ENCODE measurements at places on chromosomes 7 and 10.

DNA sequence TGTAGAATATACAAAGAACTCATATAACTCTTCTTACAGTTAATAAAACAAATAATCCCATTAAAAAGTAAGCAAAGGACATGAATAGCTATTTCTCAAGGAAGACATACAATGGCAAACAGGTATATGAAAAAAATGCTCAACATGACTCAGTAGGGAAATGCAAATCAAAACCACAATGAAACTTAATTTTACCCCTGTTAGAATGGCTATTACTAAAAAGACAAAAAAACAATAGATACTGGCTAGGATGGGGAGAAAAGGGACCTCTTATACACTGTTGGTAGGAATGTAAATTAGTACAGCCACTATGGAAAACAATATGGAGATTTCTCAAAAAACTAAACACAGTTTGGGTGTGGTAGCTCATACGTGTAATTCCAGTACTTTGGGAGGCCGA is 37.8 kb downstream of the HERPUD2 start:
- DNase-seq: no peak

DNA sequence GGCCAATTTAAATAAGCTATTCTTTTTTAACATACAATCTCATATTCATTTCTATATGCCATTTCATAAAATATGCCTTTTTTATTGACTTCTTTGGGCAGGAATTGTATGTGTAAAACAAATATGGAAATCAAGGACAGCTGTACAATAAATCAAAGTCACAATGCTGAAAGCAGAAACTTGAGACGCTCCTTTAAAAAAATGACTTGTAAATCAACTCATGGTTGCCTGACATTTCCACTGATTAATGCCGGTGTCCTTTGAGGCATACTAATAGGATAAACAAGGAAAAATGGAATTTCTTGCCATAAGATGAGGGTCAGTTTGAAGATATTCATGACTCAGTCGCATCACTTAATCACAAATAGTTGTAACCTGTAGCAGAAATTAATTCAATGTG is 247.4 kb upstream of the TEX47 start:
- no peak for DNase-seq

- DNase-seq: no peak
Observed at GRCh38 chr10:103145046-103145445, 48.0 kb downstream of the NT5C2 start.

DNA sequence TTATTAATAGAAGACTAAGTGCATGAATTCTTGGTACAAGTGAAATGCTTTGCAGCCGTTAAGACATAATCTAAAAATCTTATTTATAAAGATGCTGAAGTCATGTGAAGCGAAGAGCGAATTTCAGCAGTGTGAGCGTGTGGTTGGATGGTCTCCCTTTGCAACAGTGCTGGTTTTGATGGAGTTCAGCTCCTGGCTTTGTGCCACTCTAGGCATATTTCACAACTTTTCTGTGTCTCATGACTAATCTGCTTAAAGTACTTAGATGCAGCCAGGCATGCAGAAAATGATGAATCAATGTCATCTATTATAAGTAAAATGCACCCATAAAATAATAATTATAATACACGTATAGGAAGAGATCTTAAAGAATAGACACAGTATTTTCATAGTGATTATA is 107.2 kb upstream of the TCERG1L start:
- no peak for DNase-seq

- no peak for DNase-seq
Observed at GRCh38 chr7:87480386-87480785, 4.9 kb upstream of the ABCB4 start.

DNA sequence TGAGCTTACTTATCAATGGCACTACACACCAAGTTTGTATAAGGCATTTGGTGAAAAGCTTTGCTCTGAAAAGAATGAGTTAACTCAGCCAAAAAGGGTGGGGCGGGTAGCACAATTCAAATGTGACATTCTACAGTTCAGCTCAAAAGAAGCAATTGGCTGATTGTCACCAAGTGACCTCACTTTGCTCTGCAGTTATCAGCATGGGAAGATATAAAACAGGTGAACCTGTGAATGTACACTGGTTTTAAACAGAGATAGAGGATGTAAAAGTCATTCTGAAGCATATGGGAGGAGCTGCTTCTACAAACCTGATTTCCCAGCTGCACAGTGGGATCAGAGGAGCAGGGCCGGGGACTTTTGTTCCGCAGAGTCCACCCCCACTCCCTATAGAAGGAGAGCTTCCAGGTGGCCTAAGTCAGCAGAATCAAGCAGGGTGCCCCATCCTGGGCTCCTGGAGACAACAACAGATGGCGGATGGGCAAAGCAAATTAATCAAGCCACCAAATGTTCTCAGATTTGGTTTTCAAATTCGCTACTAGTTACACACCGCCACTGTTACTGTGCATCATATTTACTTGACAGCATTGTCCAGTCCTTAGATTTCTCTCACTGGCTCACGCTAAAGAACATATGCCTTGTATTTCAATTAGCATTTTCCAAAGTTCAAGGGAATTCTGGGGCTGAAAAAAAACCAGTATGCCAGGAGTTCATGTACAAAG is 27.5 kb upstream of the NPVF start:
- no peak for DNase-seq

DNA sequence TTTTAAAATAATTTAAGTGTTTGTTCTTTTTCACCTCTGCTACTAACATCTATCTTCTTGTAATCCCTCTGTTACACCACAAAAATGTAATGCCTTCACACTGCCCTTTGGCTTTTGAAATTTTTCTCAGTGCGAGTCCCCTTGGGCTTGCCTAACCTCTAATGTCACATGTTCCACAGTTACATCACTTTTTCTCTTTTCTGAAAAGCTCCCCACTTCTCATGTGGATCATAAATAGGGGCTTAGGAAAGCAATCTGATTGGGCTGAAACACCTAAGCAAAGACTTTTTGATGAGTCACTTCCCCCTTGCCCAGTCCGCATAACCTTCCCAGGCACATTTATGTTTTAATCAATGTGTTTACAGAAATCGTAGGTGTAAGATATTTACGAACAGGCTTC is 288.2 kb downstream of the IPMK start:
- DNase-seq: no peak

- no peak for DNase-seq
Observed at GRCh38 chr10:75982611-75983369, 551.4 kb downstream of the LRMDA start.

DNA sequence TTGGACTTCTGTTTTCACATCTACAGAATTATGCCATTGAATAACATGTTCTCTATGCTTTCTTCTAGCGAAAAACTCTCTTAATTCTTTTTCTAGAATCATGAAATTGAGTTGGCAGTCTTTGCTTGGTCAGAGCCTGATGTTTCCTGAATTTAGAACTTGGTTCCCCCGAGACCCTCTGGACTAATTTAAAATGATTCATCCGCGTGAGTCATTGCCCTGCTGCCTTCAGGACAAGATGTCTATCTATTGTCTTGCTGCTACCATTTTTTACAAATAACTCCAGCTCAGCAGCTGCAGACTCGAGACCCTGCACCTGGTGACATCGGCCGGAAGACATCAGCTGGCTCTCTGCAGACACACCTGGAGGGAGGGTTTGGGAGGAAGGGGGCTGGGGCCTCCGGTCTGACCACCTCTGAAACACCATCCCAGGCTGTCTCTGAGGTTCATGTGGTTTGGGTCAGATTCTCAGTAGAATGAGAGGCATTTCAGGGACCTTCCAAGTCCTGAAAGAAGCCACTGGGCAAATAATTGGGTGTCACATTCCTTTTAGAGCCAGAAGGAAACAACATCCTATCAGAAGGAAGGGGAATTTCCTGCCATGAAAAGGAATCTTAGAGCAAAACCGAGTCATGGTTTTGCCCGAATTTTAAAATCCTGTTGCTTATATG is 20.9 kb upstream of the KLF6 start:
- peak; percentile 38 for DNase-seq

DNA sequence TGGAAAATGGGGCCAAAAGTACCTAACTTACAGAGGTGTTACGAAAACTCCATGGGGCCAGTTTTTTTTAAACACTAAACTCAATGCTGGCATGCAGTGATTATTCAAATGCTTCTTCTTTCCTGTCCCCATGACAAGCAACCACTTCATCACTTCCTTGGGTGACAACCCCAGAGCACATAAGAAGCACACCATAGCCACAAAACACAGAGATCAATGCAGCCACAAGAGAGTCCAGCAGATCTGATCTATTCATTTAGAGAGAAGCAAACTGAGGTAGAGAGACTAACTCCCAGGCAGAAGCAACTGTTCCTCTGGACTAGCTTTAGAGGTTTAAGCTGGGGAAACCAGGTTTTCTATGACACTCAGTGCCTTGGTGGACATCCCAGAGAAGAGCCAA is 180.0 kb downstream of the GRID1 start:
- no peak for DNase-seq

- DNase-seq: no peak
Observed at GRCh38 chr7:69816501-69816900, 218.2 kb downstream of the AUTS2 start.

DNA sequence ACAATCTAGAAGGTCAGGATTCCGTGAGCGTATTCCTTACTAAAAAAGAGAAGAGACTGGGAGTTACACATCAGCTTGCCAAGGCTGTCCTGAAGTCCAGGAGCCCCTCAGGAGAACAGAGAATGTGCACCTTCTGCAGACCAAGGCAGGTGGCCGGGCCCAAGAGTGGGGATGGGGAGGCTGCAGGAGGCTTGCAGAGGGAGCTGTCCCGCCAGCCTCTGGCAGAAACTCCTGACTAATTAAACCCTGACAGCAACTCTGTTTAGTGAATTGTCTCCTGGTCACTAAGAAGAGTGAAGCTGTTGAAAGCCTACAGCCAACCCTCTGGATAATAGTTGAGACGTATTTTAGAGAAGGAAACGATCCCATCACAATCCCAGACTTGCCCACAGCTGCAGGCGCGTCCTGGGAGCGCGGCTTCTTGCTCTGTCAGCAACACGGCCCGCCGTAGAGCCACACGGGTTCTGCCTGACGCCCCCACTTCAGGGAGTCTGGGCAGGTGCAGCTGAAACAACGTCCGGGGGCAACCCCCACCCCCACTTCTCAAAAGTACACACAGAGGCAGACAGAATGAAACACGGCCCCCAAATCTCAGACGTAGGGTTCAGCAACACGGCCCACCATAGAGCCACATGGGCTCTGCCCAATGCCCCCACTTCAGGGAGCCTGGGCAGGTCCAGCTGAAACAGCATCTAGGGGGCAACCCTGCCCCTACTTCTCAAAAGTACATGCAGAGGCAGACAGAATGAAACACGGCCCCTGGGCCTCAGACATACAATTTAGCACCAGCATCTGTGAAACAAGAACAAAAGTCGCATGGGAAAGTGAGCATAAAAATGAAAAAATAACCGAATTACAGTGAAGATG is 45.2 kb downstream of the DIP2C start:
- DNase-seq: no peak

GRCh38 chr10:79245539-79246208 is 101.6 kb upstream of the PPIF start:
- no peak for DNase-seq

DNA sequence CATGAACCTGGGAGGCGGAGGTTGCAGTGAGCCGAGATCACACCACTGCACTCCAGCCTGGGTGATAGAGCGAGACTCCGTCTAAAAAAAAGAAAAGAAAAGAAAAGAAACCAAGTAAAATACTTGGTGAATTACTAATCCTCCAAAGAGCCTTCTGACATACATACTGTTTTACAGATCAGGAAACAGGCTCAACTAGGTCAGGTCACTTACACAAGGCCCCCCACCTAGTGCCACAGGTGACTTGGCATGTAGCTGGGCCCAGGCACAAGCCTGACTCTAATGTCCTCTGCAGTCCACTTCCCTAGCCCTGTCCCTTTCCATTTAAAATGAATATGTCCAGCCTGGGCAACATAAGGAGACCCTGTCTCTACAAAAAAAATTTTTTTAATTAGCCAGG is 157.0 kb downstream of the TPST1 start:
- DNase-seq: no peak

GRCh38 chr10:37754538-37755323 is 102.7 kb downstream of the ZNF248 start:
- no peak for DNase-seq

DNA sequence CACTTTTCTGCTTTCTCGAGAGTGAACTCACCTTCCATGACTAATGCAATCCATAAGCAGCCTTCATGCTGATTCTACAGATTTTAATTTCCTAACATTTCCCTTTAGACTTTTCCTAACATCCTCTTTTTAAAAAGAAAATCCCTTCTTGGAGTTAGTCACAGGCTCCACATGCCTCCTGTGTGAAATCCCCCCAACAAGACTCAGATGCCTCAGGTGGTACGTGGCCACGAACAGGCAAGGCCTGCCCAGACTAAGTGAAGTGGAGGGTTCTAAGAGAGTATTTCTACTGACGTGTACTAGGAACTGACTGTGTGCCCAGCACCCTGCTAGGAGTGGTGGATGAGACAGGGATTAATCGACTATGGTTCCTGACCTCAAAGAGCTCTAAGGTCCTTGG is 125.9 kb upstream of the HPS1 start:
- no peak for DNase-seq

DNA sequence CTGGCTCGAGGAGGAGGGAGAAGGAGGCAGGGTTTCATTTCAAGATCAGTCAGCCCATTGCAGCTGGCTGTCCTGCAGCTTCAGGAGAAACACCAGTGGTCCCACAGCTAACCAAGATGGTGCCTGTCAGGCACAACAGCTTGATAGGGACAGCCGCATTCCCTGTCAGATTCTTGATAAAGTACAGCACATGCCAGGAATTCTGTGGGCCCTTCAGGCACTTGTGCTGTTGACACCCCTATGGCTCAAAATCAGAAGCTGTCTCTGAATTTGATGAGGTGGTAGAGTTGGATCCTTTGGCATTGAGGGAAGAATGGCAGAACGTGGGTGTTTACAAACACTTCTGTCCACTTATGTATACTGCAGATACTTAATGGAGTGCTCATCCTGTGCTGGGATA is 354.3 kb downstream of the KCNMA1 start:
- DNase-seq: no peak

GRCh38 chr10:71694039-71694501 is 25.5 kb downstream of the C10orf105 start:
- no peak for DNase-seq

DNA sequence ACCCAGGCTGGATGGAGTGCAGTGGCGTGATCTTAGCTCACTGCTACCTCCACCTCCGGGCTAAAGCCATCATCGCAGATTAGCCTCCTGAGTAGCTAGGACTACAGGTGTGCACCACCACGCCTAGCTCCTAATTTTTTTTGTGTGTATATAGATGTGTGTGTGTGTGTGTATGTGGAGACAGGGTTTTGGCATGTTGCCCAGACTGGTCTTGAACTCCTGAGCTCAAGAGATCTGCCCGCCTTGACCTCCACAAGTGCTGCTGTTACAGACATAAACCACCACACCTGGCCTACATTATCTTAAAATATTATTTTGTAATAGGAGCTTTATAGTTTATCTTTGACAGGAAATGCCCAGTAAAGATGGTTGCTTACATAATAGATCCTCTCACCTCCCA is 25.0 kb downstream of the FOXP2 start:
- DNase-seq: no peak

All from activated CD4-positive, CD25-positive, alpha-beta regulatory T cell (primary cell).